ENCODE measurements at places on chromosomes 6 and 20. TPM values are rescaled to one million over a fixed set of nuclear protein-coding genes. Genes with fewer than 3 reads are reported as not detected.

DNA sequence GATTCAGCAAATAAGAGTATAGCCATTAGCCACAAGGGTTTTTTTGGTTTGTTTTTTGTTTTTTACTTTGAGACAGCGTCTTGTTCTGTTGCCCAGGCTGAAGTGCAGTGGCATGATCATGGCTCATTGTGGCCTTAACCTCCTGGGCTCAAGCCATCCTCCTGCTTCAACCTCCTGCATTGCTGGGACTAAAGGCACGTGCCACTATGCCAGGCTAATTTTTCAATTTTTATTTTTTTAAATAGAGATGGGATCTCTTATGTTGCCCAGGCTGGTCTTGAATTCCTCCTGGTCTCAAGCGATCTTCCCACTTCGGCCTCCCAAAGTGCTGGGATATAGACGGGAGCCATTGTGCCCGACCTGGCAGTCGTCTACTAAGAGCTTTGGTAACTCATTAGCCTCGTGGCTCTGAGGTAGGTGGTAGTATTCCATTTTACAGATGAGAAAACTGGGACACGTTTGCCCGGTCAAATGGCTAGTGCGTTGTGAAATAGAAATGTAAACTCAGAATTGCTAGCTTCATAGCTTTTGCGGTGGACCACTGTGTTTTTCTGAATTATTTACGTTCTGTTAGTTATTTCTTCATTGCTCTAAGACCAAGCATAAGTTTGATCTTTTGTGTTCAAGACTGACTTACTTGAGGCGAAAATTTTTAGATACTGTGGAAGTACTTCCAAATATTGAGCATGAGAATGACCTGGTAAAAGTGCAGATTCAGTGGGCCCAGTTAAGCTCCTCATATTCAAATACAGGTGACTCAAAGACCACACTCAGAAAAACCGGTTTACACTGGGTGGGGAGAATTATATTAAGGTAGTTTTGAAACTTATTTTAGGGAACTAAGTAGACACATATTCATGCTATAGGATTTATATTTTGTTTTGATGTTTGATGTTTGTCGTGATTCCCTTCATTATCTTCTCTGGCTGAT lies 2.1 kb downstream of the PANK2 start:
- no peak for DNase-seq

DNA sequence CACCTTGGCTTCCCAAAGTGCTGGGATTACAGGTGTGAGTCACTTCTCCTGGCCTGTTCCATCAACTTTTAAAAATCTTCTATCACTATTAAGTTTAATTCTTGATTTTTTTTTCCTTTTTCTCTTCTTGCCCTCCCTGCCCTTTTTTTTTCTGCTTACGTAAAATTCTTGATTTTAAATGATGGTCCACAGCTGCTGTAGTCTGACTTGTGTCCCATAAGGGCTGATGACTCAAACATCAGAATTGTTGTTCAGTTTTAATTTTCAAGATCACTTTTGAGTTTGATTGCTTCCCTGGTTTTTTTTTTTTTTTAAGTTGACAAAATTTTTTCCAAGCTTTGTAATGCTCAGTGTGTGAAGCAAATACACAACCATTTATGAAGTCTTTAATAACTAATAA lies 61.9 kb downstream of the CBFA2T2 start:
- DNase-seq = no peak

DNA sequence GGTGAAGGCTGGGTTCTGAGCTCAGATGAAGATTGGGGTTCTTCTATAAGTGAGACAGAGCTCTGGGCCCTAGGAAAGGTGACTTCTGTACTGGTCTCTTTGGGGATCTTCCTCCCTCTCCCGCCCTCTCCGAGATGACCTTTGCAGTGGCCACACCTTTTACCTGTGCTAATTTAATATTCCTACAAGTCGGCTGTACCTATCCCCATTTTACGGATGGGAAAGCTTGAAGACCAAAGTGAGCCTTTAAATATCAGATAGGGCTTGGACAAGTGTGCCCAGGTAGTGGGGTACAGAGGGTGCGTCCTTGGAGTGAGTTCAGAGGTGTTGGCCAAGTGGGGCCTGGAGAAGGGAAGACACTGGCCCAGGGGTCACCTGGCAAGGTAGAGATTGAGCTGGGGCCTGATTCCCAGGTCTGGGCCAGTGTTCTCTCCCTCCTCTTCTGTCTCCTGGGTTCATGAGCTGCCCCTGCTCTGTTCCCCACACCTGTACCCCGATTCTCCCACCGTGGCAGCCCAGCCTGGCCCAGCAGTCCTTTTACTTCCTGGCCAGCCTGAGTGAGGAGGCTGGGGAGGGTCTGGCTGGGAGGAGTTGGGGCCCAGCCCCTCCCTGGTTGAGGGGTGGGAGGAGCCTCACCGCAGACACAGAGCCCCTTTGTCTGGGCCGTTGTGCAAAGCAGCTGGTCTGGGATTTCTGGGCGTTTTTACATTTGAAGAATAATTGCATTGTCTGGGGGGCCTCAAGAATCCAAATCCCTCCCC lies 152.1 kb upstream of the RNF24 start:
- no peak for DNase-seq

DNA sequence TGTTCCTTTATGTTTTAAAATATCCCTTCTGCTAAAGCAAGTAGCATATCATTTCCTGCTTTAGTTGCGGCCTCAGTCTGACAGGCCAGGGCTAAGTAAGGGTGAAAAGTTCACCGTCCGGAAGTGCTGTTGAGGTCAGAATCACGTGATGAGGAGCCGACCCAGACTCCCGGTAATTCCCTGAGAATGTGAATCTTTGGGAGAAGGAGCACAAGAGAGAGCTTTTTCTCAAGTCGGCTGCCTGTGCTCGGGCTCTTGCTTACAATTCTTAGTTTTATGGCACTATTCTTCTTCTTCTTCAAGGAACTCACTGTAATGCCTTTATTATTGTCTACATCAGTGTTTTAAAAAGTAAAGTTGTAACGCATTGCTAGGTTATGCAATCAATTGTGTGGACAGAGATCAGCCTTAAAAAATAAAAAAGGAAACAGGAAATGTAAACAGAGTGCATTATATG lies 309.3 kb downstream of the PRL start:
- DNase-seq = peak; percentile 86

DNA sequence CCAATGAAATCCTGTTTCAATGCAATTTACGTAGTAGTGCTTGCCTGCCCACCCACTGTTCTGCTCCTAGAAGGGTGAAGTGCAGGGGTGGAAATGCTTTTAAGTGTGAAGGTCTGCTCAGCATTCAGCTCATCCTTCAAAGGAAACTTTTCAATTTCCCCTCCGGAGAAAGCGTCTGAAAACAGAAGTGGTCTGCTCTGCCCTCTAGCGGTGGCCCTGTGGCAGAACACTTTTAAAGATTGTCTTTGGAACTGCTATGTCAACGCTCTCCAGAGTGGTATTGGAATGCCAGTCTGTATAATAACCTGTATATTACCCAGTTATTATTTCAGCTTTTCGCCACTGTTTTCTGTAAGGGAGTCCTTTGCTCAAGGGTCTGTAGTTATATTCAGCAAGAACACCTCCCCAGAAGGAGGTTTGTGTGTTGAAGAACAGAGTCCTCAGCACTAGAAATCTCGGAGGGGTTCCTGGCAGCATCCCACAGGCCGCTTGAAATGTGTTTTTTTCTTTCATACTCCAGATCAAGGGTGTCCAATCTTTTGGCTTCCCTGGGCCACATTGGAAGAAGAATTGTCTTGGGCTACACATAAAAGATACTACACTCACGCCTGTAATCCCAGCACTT lies 63.1 kb upstream of the KLHL31 start:
- DNase-seq = peak; percentile 11

DNA sequence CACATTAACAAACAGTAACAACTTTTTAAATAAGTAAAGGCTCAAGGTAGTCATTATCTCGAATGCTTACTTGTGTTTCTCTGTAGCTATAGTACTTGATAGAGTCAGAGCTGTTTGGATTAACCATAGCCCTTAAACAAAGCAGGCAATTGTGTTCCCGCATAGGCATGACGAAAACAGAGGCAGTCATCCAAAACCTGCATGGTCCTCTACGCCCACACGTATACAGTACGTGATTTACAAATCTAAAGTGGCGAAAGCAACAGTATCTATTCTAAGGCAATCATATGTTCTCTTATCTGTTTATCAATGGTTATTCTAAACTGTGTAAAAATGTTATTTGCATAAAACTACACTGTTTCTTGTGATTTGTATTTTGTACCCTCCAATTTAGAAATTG lies 31.8 kb downstream of the HFE start:
- DNase-seq = no peak

GRCh38 chr6:163526346-163526745 lies 111.8 kb downstream of the QKI start:
- DNase-seq = no peak

GRCh38 chr6:130600880-130601341 lies 226.3 kb upstream of the SMLR1 start:
- peak; percentile 50 for DNase-seq

DNA sequence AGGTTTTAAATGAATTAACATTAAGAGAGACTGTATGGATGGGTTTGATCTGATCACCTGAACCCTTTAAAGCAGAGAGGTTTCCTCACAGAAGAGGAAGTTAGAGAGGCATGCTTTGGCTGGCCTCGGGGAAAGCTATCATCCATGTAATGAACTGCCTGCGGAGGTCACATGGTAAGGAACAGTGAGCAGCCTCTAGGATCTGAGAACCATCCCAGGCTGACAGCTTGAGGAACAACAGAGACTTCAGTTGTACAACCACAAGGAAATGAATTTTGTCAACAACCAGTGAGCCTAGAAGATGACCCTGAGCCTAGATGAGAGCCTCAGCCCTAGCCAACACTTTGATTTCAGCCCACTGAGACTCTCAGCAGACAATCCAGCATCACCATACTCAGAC lies 2.9 kb upstream of the COL21A1 start:
- no peak for DNase-seq

- DNase-seq = no peak
Observed at GRCh38 chr20:62040381-62040922, 25.2 kb downstream of the TAF4 start.

DNA sequence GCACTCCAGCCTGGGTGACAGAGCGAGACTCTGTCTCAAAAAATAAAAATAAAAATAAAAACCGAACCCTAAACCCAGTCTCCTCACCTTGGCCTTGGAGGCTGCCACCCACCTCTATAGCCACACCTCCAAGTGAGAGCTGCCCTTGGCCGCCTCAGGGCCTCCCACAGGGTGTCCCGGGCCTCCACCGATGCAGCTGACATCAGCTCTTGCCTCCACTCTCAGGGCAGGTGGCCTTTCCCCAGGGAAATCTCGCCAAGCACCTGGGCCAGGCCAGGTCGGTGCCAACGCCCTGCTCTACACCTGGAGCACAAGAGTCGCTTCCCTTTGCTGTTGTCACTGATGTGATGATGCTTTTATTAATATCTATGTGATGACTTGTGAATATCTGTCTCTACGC lies 8.9 kb upstream of the MYL9 start:
- DNase-seq = no peak

Gene FUT9
- not detected for polyA plus RNA-seq

Gene BNIP5
- not detected for polyA plus RNA-seq
